ENCODE measurements at places on chromosomes 1 and 21. TPM values are rescaled to one million over a fixed set of nuclear protein-coding genes. Genes with fewer than 3 reads are reported as not detected.

GRCh38 chr1:84985365-84985764 is 11.5 kb downstream of the MCOLN2 start:
- H3K4me1 ChIP-seq: peaks cover 8% of the 10 kb centered on the region
- no peak overlapping the region for H3K27ac ChIP-seq
- peaks cover 5% of the 10 kb centered on the region for H3K36me3 ChIP-seq
- H3K27me3 ChIP-seq: peaks cover 11% of the 10 kb centered on the region
- no peak for DNase-seq

GRCh38 chr1:224080115-224080774 is 33.7 kb upstream of the FBXO28 start:
- H3K27ac ChIP-seq: no peak overlapping the region
- peaks cover 2% of the 10 kb centered on the region for H3K4me1 ChIP-seq
- H3K4me3 ChIP-seq: no peak overlapping the region
- H3K27me3 ChIP-seq: peaks cover 5% of the 10 kb centered on the region
- H3K36me3 ChIP-seq: no peaks in the 10 kb centered on the region
- DNase-seq: no peak

Gene CATSPERE
- 0.17 TPM for total RNA-seq

DNA sequence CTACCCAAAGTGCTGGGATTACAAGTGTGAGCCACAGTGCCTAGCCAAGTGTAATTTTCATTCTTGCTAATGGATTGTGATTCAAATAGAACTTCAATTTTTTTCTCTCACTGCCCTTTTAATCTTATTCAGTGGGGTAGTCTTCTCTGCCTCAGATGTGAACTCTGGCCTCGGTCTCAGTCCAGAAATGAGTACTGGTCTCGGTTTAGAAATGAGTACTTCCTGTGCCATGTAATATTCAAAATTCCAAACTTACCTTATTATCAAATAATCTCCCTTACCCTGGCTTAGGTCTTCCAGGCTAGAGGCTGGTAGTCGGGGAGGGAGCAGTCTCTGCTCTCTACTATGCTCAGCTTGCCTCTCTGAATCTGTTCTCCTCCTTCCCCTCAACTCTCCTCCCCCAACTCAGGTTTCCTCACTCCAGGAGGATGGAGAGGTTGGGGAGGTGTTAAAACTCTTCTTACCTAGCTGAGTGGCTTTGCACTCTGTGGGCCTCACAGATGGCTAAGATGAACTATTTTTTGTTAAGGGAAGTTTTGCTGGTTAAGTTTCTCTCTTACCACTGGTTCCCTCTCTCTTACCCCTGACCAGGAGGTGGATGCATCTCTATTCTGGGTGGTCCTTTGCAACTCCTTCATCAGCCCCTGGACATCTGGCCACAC is 4.8 kb upstream of the SLAMF9 start:
- no peaks in the 10 kb centered on the region for H3K36me3 ChIP-seq
- no peak for DNase-seq
- H3K4me1 ChIP-seq: peaks cover 4% of the 10 kb centered on the region
- H3K4me3 ChIP-seq: no peak overlapping the region
- no peak overlapping the region for H3K27ac ChIP-seq

Gene FYB2
- not detected for total RNA-seq

DNA sequence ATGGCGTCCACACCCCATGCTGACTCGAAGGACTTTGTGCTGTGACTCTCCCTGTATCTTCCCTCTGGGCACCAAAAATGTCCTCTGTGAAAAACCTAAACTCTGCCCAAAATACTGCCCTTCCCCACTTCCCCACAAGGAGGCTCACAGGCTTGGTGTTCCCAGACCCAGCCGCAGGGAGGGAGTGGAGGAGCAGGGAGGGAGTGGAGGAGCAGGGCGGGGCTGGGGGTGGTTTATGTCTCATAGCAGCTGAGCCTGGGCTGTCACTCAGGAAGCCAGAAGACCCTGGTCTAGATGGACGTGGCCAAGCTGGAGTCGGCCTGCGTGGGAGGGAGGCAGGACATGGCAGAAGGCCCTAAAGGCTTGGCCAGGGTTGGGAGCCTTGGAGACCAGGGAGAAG is 461.7 kb downstream of the PTPRU start:
- H3K27ac ChIP-seq: no peak overlapping the region
- no peaks in the 10 kb centered on the region for H3K4me1 ChIP-seq
- H3K4me3 ChIP-seq: no peak overlapping the region
- DNase-seq: no peak
- H3K36me3 ChIP-seq: no peaks in the 10 kb centered on the region

- peaks cover 48% of the 10 kb centered on the region for H3K27me3 ChIP-seq
- peaks cover 6% of the 10 kb centered on the region for H3K4me1 ChIP-seq
- DNase-seq: no peak
- H3K4me3 ChIP-seq: no peak overlapping the region
These were observed 772 bp downstream of the SLC30A2 start for GRCh38 chr1:26044971-26045721.

Gene DMRTA2
- 0.07 TPM for total RNA-seq

Gene REN
- total RNA-seq: not detected

GRCh38 chr1:246765521-246765920 is 41.3 kb downstream of the SCCPDH start:
- H3K4me3 ChIP-seq: no peak overlapping the region
- H3K27me3 ChIP-seq: no peaks in the 10 kb centered on the region
- H3K4me1 ChIP-seq: no peaks in the 10 kb centered on the region
- no peak overlapping the region for H3K27ac ChIP-seq
- H3K36me3 ChIP-seq: peaks cover 14% of the 10 kb centered on the region

Gene RYR2
- total RNA-seq: not detected

Gene SLC44A5
- total RNA-seq: 0.37 TPM

Gene RGS13
- total RNA-seq: not detected

GRCh38 chr1:43035821-43036741 is 77.4 kb upstream of the SLC2A1 start:
- peaks cover 13% of the 10 kb centered on the region for H3K4me1 ChIP-seq
- H3K27me3 ChIP-seq: no peaks in the 10 kb centered on the region
- DNase-seq: no peak
- peak overlapping the region; percentile 35 for H3K27ac ChIP-seq

Gene OR2T35
- not detected for total RNA-seq

DNA sequence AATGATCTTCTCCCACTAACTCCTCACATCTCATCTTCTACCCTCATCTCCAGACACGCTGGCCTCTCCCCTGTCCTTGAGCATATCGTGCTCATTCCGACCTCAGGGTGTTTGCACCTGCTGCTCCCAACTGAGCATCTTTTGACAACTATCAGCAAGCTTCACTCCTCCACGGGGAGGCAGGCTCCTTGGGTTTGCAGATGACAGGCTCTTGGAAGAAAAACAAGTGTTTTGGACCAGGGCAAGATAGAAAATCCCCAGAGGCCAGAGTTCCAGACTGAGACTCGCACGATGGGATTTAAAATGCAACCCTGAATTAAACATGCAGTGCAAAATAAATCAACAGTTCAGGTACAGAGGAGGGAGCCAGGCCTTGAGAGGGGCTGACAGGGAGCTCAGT is 246.7 kb downstream of the PTPRU start:
- H3K4me1 ChIP-seq: no peaks in the 10 kb centered on the region
- peaks cover 9% of the 10 kb centered on the region for H3K27me3 ChIP-seq
- no peak for DNase-seq
- no peak overlapping the region for H3K27ac ChIP-seq
- H3K36me3 ChIP-seq: no peaks in the 10 kb centered on the region

DNA sequence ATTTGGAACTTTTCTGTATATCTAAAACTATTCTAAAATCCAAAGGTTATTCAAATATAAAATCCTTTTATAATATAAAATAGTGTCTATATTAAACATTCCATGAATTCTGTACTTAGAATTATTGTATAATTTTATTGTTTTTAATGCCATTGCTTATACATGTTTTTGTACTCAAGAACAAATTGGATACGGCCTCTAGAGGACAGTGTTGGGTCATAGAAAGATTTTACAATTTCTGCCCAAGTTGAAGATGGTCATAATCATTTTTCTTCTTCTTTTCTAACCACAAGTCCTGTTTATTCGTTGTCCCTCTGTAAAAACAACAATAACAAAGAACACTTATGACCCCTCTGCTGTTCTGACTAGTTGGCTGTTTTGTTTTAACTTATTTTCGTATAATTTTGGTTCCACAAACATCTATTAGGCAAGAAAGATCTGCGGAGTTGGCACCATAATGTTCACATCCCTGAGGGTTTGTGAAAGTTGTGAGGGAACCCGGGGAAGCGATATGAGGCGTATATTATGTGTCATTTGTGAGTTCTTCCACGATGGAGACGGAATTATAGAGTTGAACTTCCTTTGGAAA is 75.7 kb upstream of the KIF26B start:
- H3K27ac ChIP-seq: no peak overlapping the region
- H3K4me1 ChIP-seq: no peaks in the 10 kb centered on the region
- H3K27me3 ChIP-seq: peaks cover 3% of the 10 kb centered on the region
- no peaks in the 10 kb centered on the region for H3K36me3 ChIP-seq

DNA sequence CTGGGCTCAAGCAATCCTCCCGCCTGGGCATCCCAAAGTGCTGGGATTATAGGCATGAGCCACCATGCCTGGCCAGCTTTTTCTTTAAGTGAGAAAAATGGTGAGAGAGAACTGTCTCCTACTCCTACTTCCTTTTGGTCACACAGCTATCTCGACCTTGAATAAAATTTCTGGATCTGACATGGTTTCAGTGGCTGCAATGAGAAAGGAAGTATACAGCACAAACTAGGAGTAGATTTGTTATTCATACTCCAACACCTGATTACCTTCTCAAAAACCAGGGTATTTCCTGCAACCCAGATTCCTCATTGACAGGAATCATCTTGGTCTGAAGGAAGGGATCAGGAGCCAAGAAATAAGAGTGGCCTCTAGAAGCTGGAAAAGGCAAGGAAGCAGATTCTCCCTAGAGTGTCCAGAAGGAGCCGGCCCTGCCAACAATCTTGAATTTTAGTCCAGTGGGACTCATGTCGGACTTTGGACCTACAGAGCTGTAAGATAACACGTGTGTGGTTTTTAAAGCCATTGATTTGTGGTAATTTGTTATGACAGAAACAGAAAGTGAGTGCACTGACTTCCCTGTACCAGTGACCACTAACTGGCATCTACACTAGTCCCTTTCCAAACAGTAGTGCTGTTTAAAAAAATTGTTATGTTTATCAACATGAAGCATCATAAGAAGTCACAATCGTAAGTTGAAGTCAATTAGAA is 516.6 kb downstream of the SMYD3 start:
- no peak overlapping the region for H3K4me3 ChIP-seq
- no peak for DNase-seq
- H3K4me1 ChIP-seq: no peaks in the 10 kb centered on the region
- no peaks in the 10 kb centered on the region for H3K27me3 ChIP-seq
- no peak overlapping the region for H3K27ac ChIP-seq

DNA sequence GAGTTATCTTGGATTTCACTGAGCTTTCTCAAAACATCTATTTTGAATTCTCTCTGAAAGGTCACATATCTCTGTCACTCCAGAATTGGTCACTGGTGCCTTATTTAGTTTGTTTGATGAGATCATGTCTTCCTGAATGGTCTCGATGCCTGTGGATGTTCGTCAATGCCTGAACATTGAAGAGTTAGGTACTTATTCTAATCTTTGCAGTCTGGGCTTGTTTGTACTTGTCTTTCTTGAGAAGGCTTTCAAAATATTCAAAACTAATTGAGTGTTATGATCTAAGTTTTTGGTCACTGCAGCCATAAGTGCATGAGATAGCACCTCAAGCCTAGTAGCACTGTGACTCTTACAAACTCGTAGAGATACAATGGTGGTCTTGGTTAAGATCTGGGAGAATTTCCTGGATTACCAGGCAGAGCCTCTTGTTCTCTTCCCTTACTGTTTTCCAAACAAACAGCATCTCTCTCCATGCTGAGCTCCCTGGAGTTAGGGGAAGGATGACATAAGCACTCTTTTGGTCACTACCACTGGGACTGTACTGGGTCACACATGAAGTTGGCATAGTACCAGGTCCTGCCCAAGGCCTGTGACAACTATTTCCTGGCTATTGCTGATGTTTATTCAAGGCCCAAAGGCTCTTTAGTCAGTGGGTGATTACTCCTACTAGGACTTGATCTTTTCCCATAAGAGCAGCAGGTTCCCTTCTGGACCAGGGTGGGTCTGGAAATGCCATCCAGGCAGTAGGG is 25.6 kb downstream of the SLC22A15 start:
- H3K27ac ChIP-seq: no peak overlapping the region
- DNase-seq: no peak
- H3K4me1 ChIP-seq: peaks cover 11% of the 10 kb centered on the region
- no peak overlapping the region for H3K4me3 ChIP-seq
- peaks cover 6% of the 10 kb centered on the region for H3K36me3 ChIP-seq
- no peaks in the 10 kb centered on the region for H3K27me3 ChIP-seq

Gene FAM72C
- total RNA-seq: 43.4 TPM

GRCh38 chr1:217393896-217394295 is 237.0 kb downstream of the GPATCH2 start:
- peaks cover 6% of the 10 kb centered on the region for H3K27me3 ChIP-seq
- no peak for DNase-seq
- H3K36me3 ChIP-seq: no peaks in the 10 kb centered on the region
- H3K27ac ChIP-seq: no peak overlapping the region

- peaks cover 40% of the 10 kb centered on the region for H3K4me1 ChIP-seq
- no peak for DNase-seq
- peaks cover 29% of the 10 kb centered on the region for H3K36me3 ChIP-seq
These were observed 636 bp upstream of the YRDC start for GRCh38 chr1:37808369-37809319.

DNA sequence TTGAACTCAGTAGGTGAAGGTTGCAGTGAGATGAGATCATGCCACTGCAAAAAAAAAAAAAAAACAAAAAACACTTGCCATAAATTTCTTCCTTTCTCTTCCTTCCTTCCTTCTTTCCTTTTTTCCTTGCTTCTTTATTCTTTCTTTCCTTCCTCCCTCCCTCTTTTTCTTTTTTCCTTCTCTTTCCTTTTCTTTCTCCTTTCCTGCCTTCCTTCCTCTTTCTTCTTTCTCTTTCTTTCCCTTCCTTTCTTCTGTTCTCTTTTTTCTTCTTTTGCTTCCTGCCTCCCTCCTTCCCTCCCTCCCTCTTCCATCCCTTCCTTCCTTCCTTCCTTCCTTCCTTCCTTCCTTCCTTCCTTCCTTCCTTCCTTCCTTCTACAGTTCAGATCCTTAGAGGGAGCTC is 71.2 kb downstream of the LYPLAL1 start:
- H3K27me3 ChIP-seq: no peaks in the 10 kb centered on the region
- H3K4me1 ChIP-seq: no peaks in the 10 kb centered on the region
- H3K36me3 ChIP-seq: peaks cover 11% of the 10 kb centered on the region
- no peak overlapping the region for H3K27ac ChIP-seq
- H3K4me3 ChIP-seq: no peak overlapping the region

Gene NBPF20
- 1.4 TPM for total RNA-seq

- peak overlapping the region; percentile 94 for H3K4me3 ChIP-seq
- H3K27ac ChIP-seq: no peak overlapping the region
- no peaks in the 10 kb centered on the region for H3K27me3 ChIP-seq
- peaks cover 6% of the 10 kb centered on the region for H3K4me1 ChIP-seq
These were observed 1.0 kb upstream of the PSRC1 start for GRCh38 chr1:109283748-109284600.

DNA sequence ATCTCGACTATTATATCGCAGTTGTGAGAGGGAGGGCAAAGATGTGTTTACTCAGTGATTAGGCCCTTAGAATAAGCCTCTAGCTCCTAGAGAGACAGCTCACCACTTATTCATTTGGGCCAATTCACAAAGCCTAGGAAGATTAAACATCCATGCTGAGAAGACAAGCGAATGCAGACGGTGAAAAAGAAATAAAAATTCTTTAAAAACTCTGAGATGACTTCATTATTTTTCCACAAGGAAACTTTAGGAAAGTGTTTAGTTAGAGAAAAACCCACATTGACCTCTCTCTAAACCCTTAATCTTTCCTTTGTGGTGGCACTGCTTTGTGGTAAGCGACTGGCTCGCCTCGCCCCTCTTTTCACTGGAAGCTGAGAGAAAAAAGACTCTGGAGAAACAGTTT is 146.8 kb upstream of the DMRTA2 start:
- no peaks in the 10 kb centered on the region for H3K4me1 ChIP-seq
- DNase-seq: no peak
- no peak overlapping the region for H3K27ac ChIP-seq
- no peaks in the 10 kb centered on the region for H3K27me3 ChIP-seq
